Activated naive CD4-positive, alpha-beta T cell treated with anti-CD3 and anti-CD28 coated beads, Interleukin-2, amount 50 U/mL, for 16 hours (primary cell): ENCODE measurements at places on chromosomes 4 and X.

- no peak for DNase-seq
Measured at GRCh38 chr4:177726111-177726510, 283.9 kb upstream of the AGA start.

GRCh38 chrX:10017872-10018271 lies 50.7 kb downstream of the CLDN34 start:
- DNase-seq: no peak

DNA sequence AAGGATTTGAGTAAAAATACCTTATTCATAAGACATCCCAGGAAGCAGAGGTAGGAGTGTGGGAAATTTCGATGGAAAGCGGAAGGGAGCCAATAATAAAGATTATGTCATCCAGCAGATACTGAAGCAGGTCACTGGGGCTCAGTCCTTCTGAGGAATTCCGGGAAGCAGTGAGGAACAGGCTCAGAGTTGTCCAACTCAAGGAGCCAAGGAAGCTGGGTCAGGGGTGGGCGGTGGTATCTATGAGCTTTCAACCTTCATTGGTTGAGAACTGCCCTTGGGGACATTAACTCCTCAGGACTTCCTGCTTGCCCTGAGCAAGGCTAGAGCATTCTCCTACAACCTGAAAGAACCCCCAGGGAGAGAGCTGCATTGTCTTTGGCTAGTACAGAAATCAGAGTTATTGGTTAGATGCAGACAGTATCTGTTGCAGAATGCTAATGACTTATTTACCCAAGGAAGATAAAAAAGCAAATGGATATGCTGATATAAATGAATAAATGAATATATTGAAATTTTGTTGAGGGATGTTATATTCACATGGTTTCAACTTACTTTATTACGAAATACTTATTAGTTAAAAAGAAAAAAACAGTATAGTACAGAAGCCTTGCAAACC lies 68.2 kb downstream of the DMP1 start:
- no peak for DNase-seq

DNA sequence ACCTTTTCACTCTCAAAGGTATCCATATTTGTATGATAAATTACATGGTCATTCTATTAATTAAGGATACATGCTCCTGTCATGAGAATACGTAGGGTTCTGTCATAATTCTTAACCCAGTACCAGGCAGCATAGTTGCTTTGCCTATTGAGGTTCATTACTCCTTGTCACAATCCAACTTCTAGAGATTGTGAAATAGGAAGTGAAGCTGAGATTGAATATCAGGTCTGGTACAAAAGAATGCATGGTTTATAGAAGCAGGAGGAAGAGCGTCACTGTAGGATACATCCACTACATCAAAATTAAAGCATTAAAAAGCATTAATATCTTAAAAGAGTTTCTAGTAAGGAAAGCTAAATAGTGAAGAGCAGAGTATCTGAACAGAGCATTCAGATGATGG lies 647.0 kb downstream of the IQCM start:
- no peak for DNase-seq

DNA sequence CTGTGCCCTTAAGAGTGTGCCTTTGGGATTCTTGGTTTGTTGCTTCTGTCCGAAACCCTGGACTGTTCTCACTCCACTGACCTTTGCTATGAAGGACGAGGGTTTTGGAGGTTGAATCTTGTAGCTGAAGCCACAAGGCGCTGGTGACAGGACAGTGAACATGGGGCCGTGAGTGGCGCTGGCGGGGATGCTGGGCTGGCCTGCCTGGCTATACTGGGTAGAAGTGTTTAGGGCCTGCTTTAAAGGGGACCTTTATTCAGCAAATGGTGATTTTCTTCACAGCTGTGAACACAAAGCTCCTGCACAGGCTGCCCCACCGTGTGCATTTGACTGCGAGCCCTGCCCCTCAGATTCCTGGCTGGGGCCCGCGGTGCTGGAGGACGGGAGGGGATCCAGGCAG lies 27.1 kb upstream of the TADA2B start:
- DNase-seq: no peak

DNA sequence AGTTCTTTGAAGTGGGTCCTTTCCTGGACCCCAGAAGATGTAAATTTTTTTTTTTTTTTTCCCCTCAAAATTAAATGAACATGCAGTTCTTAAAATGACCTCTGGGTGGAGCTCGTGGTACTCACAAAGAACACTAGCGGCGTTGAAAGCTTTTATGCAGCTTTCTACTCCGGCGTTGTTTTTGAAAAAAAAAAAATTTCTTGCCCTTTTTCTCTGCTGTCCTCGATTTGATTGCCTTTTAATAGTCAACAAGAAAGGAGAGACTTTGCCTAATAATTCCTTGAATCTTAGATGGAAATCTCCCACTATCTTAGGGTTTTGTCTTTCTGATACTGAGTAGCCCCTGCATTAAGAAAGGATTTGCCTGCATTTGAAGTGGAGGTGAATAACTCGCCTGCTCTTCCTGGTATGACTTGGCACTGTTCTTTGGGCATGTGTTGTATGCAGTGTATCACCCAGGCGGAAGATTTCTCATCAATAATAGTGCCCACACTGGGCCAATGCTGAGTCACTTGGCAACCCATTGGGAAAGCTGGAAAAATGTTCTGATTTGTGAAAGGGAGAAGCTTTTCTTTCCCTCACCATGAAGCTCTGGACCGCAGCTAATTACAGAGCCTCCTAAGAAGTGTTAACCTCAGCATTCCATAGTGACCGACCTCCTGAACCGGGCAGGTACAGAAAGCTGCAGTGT lies 104.0 kb downstream of the PHEX start:
- DNase-seq: no peak

GRCh38 chr4:2436761-2437474 lies 18.2 kb downstream of the CFAP99 start:
- DNase-seq: no peak

DNA sequence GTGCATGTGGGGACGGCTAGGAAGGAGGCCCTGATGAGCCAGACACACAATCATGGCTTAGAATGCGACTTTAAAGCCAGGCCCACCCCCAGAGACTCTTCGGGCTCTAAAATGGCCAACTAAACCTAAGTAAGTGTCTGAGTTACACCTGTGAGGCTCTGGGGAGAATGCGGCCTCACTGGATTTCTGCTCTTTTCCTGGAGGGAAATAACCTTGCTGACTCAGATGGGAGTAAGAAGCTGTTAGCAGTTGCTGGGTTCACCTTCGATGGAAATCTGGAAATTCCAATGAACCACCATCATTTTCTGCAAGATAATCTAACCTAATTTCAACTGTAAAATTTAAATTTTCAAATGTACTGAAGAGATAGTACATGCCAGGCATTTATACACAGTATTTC lies 97.6 kb upstream of the MAML3 start:
- no peak for DNase-seq

GRCh38 chr4:7004331-7004730 lies 38.8 kb upstream of the TADA2B start:
- DNase-seq: no peak

DNA sequence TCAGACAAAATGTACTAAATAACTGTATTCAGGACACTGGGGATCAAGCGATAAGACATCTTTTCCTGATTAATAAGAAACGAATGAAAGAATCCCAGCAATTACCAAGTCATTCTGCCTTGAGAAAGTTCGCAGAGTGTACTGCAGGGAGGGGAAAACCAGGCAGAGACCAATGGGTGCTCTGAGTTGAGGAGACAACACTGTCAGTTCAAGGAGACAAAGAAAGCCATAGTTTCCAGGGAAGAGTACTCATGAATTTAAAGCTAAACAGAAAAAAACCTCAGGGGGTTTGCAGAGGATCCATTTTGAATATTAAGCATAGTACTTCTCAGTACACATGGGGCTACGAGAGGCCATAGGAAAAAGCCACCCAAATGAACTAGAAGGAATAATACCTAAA lies 573.0 kb downstream of the KCTD8 start:
- DNase-seq: no peak

DNA sequence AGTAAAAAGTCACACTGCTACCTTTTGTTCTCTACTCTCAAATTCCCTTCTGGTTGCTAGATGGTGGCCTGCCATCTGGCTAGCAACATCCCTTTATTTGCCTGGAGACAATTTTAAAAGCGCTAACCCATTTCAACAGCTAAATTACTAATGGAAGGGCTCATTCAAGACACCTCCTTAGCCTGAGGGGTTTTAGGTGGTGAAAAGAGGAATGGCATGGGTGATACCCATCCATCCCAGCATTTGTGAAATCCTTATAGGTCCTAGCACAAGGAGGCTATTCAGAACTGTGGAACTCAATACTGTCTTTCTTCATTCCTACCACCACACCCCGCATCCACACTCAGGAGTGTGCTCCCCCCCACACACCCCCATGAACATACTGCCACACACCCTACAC lies 33.5 kb downstream of the ARHGEF9 start:
- no peak for DNase-seq

DNA sequence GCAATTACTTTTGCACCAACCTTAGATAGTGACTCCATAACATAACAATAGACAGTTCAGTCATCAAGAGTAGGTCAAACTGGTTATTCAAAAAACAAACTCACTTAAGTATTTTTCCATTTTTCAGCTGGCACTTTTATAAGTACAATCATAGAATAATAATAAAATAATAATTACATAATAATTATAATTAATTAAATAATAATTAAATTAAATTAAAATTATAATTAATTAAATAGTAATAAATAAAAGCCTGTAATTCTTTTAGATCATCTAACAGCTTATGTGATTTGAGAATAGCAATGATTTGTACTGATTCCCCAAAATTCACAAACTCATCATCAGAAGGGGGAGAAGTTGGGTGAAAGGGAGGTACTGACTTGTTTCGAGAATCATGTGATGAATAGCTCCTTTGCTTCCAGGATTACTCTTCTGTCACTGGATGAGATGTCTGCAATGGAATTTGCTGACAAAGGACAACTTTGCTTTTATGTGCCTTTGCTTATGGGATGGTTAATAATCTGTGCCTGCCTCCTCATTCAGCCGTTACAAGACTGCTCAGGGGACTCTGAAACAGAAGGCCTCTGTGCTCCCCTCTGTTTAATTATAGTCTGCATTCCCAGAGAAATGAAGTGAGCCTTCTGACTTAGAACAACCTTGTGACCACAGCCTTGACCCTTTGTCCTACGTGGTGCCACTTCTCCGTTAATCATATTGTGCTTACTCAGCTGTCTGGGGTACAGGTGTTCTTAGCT lies 104.8 kb upstream of the ENPEP start:
- no peak for DNase-seq

GRCh38 chr4:5267408-5267807 lies 216.1 kb downstream of the STK32B start:
- DNase-seq: no peak

- no peak for DNase-seq
Measured at GRCh38 chr4:6372649-6373525, 99.5 kb downstream of the PPP2R2C start.

DNA sequence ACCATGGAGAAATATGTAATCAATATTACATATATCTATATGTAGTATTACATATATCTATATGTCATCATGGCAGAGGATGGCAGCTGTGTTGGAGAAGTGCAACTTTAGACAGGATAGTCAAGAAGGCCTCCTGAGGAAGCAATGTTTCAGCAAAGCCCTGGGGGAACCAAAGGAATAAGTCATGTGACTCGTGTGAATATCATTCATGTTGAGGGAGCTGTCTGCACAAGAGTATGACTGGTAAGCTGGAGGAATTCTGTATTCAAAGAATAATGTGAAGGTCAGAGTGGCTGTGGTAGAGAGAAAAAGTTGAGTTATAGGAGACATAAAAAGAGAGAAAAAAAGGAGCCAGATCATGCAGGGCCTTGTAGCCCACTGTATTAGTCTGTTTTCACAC lies 92.9 kb upstream of the EDNRA start:
- no peak for DNase-seq

DNA sequence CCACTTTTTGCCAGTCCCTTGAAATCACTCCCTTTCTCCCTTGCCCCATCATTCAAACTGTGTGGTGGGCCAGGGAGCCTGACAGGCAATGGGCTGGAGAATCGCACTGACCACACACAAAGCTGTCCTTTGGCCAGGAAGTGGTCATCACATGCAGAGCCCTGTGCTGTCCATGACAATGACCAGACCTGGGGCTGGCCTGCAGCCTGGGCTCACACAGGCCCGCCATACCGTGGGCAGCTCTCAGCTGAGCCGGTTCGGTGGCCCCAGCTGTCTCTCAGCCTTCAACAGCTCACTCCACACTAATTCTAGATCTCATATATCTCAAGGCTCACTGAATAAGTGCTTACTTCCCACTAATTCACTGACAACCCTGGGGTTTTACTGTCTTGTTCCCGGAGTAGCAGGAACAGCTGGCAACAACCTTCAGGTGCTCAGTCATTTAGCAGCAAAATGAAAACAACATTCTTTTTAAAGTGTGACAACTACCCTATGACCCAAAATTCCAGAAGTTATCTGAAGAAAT lies 48.0 kb downstream of the USP46 start:
- no peak for DNase-seq

GRCh38 chr4:53640576-53641453 lies 49.5 kb upstream of the LNX1 start:
- no peak for DNase-seq

GRCh38 chr4:168841672-168842019 lies 168.4 kb downstream of the CBR4 start:
- DNase-seq: no peak

- no peak for DNase-seq
Measured at GRCh38 chrX:154840856-154841255, 6.4 kb upstream of the SMIM9 start.

GRCh38 chr4:116400480-116400879 lies 684.9 kb downstream of the TRAM1L1 start:
- no peak for DNase-seq

GRCh38 chr4:152540941-152541340 lies 5.0 kb upstream of the FBXW7 start:
- no peak for DNase-seq

DNA sequence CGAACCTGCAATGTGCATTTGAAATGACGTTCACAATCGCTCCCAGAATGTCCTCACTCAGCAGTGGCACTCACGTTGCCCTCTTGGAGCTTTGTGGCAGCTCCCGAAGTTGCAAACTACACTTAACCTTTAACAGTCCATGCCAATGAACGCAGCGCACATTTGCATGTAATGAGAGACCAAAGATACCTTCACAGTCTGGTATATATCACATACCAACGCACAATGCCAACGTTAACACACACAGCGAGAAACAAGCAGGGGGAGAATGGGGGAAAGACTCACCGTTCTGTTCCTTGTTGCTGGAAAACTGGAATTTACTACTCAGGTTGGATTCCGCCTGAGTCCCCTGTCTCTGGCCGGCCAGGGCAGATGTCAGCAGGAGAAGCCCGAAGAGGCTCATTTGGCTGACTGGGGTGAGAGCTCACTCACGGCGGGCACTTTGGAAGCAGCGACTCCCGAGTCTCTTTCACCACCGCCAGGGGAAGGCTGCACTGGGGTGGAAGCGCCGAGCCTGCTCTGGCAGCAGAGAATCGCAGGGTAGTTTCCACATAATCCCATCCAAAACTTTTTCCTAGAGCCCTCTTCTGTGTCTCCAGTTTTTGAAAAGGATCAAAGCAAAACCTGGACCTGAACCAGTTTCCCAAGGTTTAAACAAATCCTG lies 966 bp downstream of the PDGFC start:
- DNase-seq: no peak

GRCh38 chr4:114334884-114335330 lies 263.7 kb upstream of the UGT8 start:
- no peak for DNase-seq

GRCh38 chr4:55118397-55118796 lies 7.0 kb downstream of the KDR start:
- no peak for DNase-seq
